ENCODE measurements at places on chromosomes 5 and 9.

DNA sequence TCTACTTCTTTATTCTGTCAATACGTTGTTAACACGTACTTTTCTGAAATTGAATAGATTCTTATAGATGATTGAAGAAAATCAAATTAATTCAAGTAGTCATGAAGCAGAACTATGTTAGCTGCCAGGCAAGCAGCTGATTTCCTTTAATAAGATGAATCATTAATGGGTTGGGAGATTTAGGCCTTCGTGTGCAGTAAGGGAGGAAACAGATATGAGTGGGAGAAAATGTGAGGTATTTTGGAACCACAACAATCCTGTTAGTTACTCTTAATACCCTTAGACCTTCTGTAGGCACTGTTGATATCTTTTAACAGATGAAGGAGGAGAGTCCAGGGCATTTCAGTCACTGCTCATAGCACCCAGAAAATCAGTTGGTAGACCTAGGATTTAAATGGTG, 121.0 kb downstream of the AOPEP start:
- no peak for DNase-seq

DNA sequence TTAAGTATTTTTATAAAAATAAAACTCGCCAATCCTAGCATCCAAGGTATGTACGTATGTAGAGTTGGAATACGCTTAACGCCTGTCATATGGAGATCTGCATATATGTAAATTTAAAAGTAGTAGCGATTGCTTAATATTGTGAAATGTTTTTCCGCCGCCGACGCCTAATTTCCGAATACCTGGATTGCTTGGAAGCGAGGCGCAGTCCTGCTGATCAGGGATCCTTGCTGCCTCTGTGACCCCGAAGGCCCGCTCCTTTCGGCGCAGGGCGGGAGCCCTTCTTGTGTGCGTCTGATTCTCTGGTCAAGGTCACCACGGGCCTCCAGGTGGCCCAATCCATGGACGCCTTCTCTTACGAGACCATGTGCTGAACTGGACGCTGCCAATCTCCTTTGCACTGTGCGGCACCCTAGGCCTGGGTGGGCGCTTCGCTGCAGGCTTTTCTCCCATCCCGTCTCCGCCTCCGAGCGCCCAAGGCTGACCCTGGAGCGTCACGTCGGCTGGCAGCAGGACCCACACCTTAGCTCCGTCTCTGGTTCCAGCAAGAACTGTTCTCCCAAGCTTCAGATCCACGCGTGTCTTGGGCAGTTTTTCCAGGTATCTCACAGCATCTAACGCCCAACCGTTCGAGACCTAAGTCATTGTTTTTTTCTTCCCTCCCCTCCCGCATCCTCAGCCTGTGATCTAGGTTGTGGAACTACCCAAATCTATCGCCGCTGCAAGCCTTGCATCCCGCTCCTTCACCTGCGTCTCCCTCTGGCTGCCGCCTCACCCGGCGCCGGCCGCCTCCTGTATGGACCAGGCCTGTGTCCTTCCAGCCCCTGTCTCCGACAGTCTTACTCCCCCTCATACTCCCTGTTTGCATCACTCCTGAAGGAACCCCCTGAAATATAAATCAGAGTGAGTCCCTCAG, 3.6 kb upstream of the TRIM41 start:
- no peak for DNase-seq

DNA sequence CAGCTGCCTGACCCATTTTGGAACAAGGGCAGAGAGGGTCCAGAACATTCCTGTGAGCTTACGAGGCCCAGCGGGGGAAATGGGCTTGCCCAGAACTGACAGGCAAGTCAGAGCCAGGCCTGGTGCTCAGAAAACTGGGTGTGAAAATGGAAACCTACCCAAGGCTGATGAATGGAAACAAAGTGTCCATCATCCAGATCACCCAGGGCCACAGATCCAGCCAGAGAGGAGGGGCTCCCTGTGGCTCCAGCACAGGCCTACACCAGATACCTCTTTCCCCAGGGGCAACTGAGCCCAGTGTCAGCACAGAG, 3.1 kb downstream of the CLTB start:
- DNase-seq, result no peak

DNA sequence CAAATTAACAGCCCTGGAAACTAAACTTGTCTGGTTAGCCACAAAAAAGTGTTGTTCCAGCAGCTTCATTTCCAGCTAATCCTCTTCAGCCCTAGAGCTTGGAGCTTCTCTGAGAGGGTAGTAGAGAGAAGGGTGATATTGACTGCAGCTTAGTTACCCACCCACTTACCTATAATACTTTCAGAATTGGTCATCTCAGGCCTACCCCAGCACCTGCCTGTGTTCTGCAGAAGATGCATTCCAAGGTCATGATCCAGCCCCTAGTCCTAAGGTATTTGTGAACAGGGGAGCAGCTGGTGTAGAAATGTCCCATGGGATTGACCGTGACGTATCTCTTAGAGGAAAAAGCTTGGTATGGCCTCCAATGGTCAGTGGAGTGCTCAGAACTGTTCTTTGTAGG, 289.0 kb downstream of the NR3C1 start:
- DNase-seq, result no peak

GRCh38 chr5:139061856-139062255, 136.3 kb downstream of the SIL1 start:
- DNase-seq, result no peak

DNA sequence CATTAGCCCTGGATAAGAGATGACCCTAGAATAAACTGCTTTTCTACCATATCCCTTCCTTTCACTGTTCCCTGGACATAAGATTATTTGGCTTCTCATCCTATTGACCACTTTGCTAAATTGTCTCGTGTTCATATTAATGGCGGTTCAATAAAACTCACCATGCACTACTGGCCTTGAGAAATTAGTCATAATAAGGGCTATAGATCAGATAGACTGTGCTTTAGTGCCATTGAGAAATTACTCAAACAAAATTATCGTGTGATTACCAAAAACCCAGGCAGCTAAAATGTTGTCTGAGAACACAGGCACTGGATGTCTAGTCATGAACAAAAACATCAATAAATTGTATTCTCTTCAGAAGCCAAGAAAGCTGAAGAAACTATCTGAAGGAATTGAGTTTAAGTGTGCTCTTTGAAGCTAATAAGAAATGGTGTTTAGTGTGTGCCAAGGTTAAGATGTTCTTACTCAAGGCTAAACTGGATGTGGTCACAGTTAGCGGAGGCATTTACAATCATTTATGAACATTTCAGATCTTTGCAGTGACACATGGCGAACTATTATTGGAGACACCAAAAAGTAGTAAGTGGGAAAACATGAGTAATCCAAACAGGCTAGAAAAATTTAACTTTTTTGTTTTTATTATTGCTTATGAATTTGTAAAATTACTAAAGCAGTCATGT, 460.4 kb upstream of the RORB start:
- no peak for DNase-seq

DNA sequence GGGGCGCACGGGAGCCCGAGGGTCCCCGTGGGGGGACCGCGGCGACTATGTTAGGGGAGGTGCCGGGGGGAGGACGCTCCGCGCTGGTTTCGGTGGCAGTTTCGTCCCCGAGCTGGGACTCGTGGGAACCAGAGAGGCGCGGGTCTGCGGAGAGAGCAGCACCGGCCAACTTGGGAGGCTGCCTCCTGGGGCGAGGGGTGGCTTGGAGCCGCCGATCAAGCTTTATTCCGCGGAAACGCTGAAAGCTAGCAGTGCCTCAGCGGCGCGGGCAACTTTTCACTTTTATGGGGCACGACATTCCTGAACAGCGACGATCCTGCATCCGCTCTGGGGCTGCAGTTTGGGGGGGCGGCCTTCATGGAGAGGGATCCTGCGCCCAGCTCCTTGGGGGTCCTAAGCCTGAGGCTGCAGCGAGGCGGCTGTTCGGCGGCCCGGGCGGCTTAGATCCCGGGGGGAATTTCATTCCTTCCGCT, 369 bp downstream of the OCLN start:
- DNase-seq, result no peak

DNA sequence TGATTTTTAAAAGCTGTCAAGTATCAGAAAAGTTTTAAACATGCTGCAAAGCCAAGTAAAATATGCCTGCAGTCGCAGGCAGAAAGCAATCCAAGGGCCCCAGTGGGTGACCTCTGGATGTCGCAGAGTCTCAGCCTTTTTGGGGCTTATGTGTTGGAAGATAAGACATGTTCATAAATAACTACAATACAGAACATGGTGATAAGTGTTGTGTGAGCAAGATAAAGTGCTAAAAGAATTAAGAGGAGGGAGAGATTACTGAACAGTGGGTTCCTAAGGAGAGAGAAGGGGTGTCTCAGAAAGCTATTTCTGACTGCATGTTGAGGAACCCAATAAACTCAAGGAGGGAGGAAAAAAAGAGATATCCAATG, 78.9 kb upstream of the ADRB2 start:
- DNase-seq, result no peak

GRCh38 chr5:32027717-32028458, 146.2 kb downstream of the GOLPH3 start:
- no peak for DNase-seq

- no peak for DNase-seq
Measured at GRCh38 chr9:8621416-8621815, 821.8 kb upstream of the DMAC1 start.

- no peak for DNase-seq
Measured at GRCh38 chr5:8825139-8825757, 720.6 kb downstream of the SEMA5A start.

GRCh38 chr5:168502563-168503237, 16.4 kb downstream of the RARS1 start:
- no peak for DNase-seq

- DNase-seq, result no peak
Measured at GRCh38 chr5:154194345-154195329, 4.1 kb downstream of the GALNT10 start.

GRCh38 chr5:61120534-61120933, 41.7 kb downstream of the SMIM15 start:
- no peak for DNase-seq

GRCh38 chr5:175325681-175326080, 118.3 kb downstream of the DRD1 start:
- DNase-seq, result no peak

GRCh38 chr5:14417276-14417730, 164.3 kb upstream of the OTULINL start:
- no peak for DNase-seq
